ENCODE measurements at places on chromosomes 2 and 18. TPM values are rescaled to one million over a fixed set of nuclear protein-coding genes. Genes with fewer than 3 reads are reported as not detected.

GRCh38 chr2:8445580-8445979, 236.3 kb upstream of the ID2 start:
- DNase-seq, result no peak

- no peak for DNase-seq
Observed at GRCh38 chr2:200467806-200468681, 41.8 kb downstream of the KCTD18 start.

- DNase-seq, result no peak
Observed at GRCh38 chr2:34306745-34307144, 707.6 kb upstream of the FAM98A start.

The NTSR2 gene
- total RNA-seq, result under 0.01 TPM

The EN1 gene
- total RNA-seq, result under 0.01 TPM

The SNED1 gene
- total RNA-seq, result 39.5 TPM

The GRHL1 gene
- total RNA-seq, result 0.77 TPM

DNA sequence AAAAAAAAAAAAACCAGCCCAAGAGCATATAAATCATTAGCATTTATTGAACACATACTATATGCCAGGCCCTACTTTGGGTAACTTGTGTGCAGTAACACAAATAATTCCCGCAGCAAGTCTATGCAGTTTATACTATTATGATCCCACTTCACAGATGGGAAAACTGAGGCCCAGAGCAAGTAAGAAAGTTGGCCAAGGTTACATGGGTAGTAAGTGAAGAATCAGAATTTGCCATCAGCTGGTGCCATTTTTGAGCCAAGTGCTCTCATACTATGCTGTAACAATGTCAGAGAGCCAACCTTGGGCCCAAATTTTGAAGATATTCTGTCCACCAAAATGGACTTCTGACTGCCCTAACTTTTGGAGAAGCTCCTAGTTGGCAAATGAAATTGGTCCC, 13.5 kb upstream of the PSD4 start:
- DNase-seq, result no peak

DNA sequence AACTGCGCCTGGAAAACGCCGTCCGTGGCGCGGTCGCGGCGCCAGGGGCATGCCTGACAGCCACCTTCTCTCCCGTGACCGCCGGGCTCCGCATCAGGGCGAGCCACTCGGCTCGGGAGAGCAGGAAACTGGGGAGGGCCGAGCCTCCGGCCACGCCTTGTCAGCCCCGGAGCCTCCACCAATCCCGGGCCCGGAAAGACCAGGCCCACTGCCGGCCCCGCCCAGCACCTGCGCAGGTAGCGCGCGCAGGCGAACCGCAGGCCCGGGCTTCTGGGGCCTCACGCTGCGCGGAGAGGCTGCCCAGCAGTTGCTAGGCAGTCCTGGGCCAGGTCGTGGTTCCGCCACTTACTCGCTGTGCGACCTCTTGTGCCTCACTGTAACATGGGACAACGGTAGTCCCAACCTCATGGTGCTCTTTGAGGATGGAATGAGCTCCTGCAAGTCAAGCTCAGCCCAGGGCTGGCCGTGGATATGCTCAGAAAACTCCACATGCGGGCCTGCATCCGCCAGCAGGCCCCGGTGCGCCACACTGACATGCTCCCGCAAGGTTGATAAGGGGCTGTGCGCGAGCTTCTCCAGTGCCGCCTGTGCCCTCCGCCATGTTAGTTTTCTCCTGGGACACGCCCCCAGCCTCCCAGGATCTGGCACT, 97.1 kb downstream of the INHBB start:
- no peak for DNase-seq

GRCh38 chr2:209411296-209411695, 12.6 kb upstream of the MAP2 start:
- no peak for DNase-seq

The FAM237A gene
- not detected for total RNA-seq

DNA sequence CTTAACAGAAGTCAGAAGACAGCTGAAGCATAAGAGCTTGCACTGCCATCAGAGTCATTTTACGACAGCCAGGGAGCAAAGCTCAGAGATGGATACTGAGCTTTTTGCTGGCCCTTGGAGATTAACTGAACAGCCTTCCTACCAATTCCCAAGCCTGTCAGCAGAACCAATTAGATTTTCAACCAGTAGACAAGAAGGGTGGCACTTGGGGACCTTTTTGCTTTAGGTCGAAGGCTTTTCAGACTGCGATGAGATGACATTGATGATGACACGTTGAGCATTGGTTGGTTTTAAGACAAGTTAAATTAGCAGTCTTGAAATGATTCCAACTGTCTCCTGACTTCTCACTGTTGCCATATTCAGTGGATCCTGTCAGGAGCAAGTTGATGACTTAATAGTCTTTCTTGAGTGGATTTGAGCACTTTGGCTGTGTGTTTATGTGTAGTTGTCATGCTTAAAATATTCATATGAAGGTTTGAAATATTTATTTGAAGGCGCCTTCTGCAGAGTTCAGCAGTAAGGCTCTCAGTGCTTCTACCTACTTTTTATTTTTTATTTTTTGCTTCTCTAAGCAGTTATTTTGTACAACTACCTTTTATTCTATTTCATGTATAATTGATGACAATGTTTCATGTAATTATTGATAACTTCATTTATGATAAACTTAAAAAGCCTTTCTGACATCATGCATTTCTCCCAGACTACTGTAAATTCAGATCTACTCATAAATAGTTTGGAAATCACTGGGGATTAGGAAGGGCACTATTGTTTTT, 256.7 kb downstream of the CAMKMT start:
- DNase-seq, result peak; percentile 3

- DNase-seq, result peak; percentile 53
Observed at GRCh38 chr18:2656237-2656980, 883 bp downstream of the SMCHD1 start.

The FAM124B gene
- not detected for total RNA-seq

DNA sequence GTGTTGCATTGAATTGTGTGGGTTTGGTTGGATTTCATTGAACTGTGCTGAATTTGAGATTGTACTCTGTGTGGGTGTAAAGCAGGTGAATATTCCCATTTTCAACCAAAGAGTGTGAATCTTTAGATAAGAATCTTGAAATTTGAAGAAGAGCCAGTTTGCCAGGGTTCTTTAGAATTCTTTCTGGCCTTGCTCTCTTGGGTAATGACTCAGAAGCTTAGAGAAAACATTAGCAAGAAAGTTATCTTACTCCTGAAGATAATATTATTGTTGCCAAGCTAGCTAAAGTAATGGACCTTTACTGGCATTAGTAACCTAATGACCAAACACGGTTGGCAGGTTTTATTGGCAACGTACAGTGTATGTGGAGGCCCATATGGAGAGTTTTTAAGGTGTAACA, 46.4 kb upstream of the SIX3 start:
- DNase-seq, result no peak

- no peak for DNase-seq
Observed at GRCh38 chr18:62554061-62554815, 31.4 kb downstream of the ZCCHC2 start.

- DNase-seq, result peak; percentile 18
Observed at GRCh38 chr18:55778788-55779690, 191.0 kb upstream of the TCF4 start.

DNA sequence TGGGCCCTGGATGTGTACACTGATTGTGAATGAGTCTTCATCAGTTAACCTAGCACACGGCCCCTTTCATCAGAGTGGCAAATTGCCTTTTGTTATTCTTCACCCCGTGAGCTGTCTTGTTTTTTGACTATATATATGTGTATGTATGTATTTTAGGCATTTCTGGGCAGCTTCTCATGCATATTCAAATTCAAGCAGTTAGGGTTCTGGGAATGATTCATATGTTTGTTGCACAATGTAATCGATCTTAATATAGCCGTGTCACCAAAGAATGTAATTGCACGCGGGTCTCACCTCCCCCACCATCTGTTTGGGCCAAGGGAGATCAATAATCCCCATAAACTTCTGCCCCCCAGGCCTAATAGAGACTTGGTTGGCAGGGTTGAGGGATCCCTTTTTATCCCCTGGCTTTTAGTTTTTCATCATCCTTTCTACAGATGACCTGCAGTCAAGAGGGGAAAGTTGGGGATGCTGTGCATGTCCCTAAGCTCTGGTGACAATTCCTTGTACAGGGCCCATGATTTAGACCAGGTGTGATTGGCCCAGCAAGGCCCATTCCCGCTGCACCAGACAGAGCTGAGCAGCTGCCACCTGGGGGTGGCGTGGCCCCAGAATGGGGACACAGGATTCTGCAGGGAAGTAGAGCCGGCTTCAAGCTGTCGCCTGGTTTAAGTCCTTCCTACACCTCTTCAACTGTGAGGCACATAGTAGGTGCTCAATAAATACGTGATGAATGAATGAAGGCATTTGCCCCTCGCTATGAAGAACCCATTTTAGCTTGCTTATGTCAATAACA, 19.2 kb downstream of the KCNF1 start:
- peak; percentile 26 for DNase-seq

- no peak for DNase-seq
Observed at GRCh38 chr2:191691898-191692297, 14.0 kb downstream of the NABP1 start.

DNA sequence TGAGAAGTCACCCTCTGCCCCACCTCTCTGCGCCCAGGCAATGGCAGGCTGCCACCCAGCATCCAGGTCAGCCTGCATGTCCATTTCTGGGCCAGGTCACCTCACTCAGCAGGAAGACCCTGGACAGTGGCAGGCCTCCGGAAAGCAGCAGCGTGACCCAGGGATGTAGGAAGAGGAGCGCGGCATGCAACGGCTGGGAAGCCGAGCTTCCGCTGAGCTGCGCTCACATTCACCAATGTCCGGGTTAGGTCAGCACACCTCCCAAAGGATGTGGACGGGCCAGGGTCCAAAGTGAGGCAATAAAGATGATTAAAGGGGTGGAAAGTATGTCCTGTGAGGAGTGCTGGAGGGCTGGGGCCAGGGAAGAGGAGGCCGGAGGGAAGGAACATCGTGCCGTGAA, 174.5 kb downstream of the CTIF start:
- no peak for DNase-seq

GRCh38 chr2:8158711-8159110, 523.1 kb upstream of the ID2 start:
- DNase-seq, result no peak

GRCh38 chr2:222878877-222879603, 18.2 kb downstream of the ACSL3 start:
- DNase-seq, result peak; percentile 48

GRCh38 chr2:643334-643733, 33.9 kb downstream of the TMEM18 start:
- no peak for DNase-seq

GRCh38 chr2:233449081-233449901, 95.0 kb downstream of the DGKD start:
- DNase-seq, result peak; percentile 46

DNA sequence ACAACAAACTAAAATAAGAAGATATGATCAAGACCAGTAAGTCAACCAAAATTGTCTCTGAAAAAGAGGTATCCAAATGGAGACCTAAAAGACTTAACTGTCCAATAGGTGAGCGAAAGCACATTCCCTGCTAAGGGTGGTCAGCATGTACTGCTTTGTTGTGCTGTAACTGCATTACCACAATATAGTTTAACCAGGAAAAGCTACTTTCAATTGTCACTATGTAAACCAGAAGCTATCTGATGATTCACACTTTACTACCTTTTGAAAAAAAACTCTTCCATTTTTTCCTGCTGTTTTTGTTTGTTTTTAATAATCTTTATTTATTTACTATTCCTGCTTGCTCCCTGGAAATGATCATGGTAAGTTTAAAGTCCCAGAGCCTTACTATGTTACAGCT, 36.1 kb downstream of the ASXL2 start:
- DNase-seq, result no peak

- DNase-seq, result no peak
Observed at GRCh38 chr18:7196421-7196820, 34.5 kb upstream of the LRRC30 start.

DNA sequence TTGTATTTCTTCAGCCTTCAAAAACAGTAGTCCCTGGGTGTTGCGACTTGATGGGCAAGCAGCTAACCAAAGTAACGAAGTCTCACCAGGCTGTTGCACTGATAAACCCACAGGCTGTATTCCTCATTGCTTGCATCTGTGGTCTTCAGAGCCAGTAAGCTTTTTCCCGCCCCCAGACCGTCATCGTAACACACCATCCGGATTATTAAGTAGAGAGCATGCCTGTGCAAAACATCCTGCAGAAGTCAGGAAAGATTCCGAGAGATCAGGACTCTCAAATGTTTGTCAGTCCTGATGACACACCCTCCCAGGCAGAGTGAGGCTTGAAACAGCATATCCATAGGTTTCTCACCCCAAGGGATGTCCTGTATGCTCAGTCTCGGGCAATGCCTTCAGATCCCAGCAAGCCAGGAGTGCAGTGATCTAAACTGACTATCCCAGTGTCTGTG, 15.9 kb downstream of the ITGB1BP1 start:
- DNase-seq, result no peak

- peak; percentile 60 for DNase-seq
Observed at GRCh38 chr2:1886405-1886992, 142.2 kb upstream of the PXDN start.

The MC4R gene
- total RNA-seq, result not detected

DNA sequence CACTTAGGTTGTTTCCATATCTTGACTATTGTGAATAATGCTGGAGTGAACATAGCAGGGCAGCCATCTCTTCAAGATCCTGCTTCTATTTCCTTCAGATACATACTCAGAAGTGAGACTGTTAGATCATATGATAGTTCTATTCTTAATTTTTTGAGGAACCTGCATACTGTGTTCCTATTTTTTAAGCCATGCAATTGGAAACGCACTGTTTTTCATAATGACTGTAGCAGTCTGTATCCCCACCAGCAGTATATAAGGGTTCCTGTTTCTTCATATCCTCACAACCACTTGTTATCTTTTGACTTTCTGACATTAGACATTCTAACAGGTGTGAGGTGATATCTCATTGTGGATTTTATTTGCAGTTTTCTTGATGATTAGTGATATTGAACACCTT, 15.5 kb downstream of the NEURL3 start:
- no peak for DNase-seq

DNA sequence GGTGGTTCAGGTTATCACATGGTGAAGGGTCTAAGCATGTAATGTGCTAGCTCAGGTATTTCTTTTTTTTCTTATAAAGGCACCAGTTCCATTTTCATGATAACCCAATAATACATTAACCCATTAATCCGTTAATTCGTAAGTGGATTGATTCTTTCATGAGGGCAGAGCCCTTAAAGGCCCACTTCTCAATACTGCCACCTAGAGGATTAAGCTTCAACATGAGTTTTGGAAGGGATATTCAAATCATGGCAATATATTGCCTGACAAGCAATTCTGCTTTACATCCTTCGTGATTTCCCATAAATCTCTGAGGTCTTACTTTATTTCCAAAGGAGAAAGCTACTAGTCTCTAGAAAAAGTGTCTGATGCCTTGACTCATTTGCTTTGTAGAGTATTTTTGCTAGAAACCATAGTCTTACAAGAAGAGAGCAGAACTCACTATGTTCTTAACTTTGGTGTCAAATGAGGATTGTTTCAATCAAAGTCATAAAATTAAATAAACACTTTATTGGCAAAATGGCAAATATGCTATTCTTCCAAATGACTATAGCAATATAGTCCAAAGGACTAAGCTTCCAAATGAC, 271.3 kb downstream of the KCNS3 start:
- DNase-seq, result peak; percentile 75

The HOXD10 gene
- not detected for total RNA-seq

DNA sequence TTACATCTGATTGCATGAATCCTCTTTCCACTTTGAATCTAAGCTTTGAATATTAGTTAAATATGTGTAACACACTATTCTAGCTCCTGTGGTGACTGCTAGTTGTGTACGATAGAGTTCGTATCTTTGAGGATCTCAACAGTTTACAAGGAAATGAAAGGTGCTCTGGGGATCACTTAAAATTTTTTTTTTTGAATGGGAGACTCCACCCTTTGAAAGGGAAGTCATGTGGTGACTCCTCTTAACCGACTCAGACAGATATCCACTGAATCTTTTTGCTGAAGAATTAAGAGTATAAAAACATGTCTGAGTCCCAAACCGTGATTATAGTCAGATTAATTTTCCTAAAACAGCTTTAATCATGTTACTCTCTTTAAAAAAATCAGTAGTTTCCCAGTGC, 4.0 kb downstream of the CLIP4 start:
- DNase-seq, result no peak

Measured in fibroblast of lung (primary cell).